K562 (cell line): ENCODE measurements at places on chromosomes 11 and 22. TPM values are rescaled to one million over a fixed set of nuclear protein-coding genes. Genes with fewer than 3 reads are reported as not detected.

ELMOD1 gene
- not detected in 2 replicates for total RNA-seq

CCDC87 gene
- 0.40 and 0.44 TPM in 2 replicates for total RNA-seq

GRCh38 chr11:93917673-93918072 lies 67.3 kb upstream of the VSTM5 start:
- DNase-seq: no peak

- no peak for DNase-seq
Measured at GRCh38 chr11:68837583-68838571, 3.8 kb downstream of the CPT1A start.

GRCh38 chr11:1048375-1049070 lies 12.0 kb upstream of the MUC6 start:
- DNase-seq: no peak

GRCh38 chr11:17719028-17719937 lies at the start of gene MYOD1:
TSS of gene MYOD1 (plus strand) at chr11:17719571. CDS start at chr11:17719783, 212 bp downstream.
- DNase-seq: no peak

DNA sequence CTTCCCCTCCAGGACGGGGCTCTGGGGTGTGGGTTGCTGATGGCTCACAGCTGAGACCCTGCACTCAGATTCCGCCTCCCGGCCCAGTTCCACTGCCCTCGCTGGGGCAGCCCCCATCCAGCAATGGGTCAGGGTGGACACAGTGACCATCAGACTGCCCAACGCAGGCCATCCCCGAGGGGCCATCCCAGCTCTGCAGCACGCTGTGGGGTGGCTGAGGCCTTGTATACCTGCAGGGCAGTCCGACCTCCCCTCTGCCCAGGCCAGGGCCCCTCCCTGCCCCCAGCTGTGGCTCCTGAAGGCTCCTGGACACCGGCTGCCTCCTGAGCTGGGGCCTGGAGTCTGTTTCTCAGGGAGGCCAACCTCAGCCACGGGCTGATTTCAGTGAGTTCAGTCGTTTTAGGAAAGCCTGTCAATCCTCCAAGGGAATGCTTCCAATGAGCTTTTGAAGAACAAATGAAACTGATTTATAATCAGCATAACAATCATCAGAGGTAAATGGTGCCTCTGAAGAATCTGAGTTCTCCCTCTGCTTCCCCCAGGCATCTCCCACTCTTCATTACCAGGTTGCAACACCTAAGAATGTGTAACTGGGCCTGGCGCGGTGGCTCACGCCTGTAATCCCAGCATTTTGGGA lies 95.1 kb downstream of the CELSR1 start:
- DNase-seq: no peak
